AG09309 (cell line): ENCODE measurements at places on chromosomes 7 and 10.

DNA sequence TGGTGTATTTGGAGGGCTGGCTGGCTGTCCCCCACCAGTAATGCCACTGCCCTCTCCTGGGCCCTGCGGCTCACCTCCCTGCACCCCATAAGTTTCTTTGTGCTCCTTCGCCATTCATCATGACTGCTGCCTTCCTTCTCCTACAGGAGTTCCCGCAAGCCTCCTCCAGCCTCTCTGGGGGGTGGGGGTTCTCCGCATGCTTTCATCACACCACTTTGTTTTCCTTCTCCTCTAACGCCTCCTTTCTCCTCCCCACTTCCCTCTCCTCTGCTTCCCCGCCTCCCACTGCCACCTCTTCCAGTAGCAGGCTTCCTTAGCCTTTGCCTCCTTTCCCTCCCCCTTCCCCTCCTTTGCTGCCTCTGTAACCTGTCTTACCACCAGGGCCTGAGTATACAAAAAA lies 58.1 kb downstream of the PAX2 start:
- no peak for DNase-seq

GRCh38 chr10:127918572-127918971 lies 11.7 kb downstream of the PTPRE start:
- no peak for DNase-seq

DNA sequence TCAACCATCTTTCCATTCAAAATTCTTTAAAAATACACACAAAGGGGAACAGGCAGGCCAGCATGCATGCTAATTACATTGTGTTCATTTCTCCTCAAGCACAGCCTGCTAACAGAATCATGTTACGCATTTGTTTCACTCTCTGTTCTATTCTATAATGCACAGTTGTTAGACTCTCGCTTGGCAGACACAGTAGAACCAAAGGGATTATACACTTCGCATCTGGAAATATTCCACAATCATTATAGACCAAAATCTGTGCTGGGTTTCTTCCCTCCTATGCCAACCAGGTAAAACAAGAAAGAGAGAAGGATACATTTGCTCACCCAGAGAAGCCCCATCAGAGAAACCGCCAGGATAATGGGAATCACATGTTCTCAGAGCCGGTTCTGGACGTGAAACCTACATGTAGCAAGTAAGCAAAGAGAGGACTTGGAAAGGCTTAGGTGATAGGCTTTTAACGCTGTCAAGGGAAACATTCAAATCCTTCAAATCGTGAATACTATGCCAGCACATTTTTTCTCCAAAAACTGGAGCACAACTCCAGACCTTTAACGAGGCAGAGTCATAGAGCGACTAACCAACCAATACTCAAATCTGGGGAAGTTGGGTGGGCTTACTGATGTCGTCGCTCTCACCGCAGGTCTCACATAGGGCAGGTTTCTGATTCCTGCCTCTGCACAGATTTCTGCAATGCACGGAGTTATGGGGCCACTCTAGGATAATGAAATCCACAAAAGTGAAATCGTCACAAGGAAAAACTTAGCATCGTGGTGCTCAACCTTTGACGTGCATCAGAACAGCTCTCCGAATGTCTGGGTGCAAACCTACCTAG lies 380.5 kb upstream of the AUTS2 start:
- DNase-seq, result no peak

- peak; percentile 20 for DNase-seq
Measured at GRCh38 chr10:83764666-83765065, 374.6 kb upstream of the GHITM start.

DNA sequence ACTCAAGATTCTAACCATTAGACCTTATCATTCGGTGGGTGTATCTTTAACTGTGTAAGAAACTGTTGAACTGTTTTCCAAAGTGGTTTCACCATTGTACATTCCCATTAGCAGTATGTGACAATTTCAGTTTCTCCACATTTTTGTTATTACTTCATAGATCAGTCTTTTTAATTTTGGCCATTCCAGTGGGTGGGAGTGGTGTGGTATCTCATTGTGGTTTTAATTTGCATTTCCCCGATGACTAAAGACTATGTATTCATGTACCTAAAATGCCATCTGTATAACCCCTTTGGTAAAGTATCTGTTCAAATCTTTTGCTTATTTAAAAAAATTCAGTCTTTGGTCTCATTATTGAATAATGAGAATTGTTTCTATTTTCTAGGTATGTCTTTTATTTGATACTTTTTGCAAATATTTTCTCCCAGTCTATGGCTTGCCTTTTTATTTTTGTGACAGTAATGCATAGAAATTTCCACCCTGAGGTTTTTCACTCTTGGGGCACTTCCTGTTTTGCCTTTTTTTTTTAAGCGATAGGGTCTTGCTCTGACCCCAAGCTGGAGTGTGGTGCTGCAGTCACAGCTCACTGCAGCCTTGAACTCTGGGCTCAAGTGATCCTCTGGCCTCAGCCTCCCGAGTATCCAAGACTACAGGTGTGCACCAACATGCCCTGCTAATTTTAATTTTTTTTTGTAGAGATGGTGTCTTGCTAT lies 141.1 kb upstream of the ITGB1 start:
- no peak for DNase-seq

GRCh38 chr7:30142710-30143109 lies 7.9 kb downstream of the MTURN start:
- peak; percentile 42 for DNase-seq

DNA sequence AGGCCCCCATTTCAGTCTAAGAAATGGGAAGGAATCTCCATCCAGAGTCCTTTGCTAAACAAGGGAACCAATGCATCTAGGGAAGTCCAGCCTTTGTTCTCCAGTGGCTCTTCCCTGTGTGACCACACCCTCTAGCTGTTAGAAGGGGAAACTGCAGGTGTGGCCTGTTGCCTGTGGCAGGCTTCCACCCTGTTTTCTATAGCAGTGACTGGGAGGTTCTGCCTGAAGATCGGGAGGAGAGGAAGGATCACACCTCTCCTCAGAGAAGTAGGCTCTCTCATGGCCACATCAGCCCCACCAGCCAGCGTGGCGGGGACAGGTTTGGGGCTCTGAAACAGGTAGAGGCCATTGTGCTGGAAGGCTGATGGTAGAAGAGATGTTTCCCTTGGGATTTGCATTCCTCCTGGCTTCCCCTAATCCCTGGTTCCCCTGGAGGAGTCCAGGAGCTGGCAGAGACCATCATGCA lies 47.7 kb upstream of the TRIM8 start:
- no peak for DNase-seq

DNA sequence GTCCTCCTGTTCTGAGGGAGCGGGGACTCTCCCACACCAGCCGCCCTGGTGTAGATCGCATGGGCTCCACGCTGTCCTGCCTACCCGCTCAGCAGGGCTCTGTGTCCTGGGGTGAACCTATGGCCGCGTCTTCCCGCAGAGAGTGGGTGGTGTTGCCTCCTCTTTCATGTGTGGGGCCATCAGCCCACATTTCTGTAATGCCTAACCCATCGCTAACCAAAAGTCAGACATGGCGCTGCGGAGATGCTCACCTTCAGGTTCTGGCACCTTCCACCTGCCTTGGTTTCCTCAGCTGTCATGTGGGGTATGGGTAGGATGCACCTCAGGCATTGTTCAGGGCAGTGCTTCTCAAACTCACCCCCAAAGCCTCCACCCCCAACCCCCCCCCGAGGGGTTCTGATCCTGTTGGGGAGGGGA lies 50.5 kb upstream of the CAMK2B start:
- DNase-seq, result no peak

DNA sequence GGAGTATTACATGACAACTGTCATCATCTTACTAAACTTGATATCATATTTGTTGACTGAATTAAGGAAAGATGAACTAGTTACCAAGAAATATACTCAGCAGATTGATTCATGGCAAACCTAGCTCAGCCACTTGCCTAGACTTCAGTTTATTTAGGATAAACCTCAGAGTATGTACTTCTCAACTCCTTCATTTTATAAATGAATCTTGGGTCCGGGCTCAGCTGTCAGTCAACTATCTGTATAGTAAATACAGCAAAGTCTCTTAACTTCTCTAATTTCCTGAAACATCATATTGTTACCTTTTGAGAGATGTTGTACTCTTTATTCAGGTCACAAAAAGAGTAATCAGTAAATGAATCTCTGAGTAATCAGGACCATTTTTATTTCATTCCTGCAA lies 211.0 kb upstream of the KLF14 start:
- no peak for DNase-seq

DNA sequence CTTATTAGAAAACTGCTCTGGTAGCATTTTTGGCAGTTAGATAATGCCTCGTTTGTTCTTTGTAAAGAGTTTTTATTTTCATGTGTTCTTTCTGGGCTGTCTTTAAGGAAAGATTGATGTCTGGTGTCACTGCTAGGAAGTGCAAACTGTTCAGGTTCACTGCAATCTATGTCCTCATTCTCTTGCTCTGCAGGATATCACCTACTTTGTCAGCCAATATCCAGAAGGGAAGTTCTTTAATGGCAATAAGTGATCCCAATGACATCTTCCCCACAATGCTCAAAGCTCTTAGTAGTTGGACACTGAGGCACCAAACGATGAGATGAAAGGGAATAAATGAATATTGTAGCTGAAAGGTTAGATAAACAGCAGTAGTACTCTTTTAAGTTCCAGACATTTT lies 115.1 kb downstream of the AGMO start:
- DNase-seq, result no peak

DNA sequence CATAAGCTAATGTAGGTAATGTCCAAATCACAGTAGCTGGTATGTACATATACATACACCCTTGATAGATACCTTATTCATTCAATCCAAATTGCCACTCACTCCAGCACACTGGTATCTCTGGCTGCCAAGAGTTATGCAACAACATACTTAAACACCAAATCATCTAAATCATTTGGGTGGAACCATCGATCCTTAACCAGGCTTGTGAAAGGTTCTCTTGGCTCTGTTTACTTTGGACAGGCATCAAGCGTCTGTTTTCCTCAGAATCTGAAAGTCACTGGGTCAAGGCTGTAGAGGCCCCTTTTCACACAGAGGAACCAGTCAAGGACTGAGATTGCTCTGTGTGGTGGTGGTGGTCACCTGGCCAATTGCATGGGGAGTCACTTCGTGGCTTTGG lies 24.6 kb downstream of the JAZF1 start:
- DNase-seq, result no peak

- no peak for DNase-seq
Measured at GRCh38 chr10:29119374-29119773, 169.5 kb upstream of the LYZL1 start.
